ENCODE measurements at places on chromosomes 3 and 15. TPM values are rescaled to one million over a fixed set of nuclear protein-coding genes. Genes with fewer than 3 reads are reported as not detected.

The NLGN1 gene
- total RNA-seq, result 3.4 TPM

DNA sequence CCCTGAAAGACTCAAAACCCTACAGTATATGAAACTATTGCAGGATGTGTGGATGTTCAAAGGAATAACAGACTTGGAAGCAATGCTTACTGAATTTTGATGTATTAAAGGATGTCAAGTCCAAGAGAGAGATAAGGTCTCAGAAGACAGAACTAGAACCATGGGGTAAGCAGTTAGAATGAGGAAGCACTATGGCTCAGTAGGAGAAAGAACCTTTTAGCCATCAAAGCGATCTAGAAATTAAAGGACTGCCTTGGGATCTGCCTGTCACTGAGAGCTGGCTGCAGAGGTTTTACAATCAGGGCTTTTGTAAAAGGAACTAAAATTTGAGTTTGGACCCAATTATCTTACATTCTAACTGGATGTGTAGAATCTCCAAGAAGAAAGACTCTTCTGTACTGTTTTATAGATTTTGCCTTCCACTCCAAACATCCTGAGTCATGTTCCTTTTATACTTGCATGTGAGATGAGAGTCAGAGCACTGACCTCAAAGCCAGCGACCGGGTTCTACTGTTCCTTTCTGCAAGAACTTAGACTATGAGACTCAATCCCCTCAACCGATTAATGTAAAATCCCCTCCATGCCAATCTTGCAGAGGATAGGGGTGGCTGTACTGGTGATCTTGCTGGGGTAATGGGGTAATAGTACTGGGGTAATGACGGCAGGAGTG, 412.3 kb upstream of the TPRG1 start:
- DNase-seq, result no peak

DNA sequence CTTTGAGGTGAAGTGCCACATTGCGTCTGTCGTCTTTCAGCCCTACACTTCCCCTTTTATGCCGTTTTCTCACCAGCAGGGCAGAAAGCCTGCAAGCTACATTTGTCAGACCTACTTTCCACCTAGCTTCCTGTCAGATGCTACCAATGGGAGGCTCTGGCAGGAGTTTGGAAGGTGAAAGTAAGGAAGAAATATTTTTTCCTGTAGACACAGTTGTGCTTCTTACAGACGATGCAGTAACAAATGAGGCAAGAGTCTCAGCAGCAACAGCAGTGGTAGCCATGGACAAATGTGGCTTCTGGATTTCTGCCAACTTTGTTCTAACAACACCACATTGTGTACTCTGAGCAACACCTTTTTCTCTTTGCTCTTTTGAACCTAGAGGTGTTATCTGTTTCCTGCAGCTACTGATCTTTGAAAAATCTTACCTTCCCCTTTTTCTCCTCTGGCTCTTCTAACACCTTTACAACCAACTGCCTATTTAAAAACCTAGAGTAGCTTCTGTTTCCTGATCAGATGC, 70.6 kb upstream of the STT3B start:
- peak; percentile 62 for DNase-seq

GRCh38 chr15:89761009-89761831, 10.2 kb upstream of the MESP1 start:
- DNase-seq, result no peak

GRCh38 chr3:59762941-59763340, 713.1 kb upstream of the CFAP20DC start:
- DNase-seq, result no peak

GRCh38 chr15:85749261-85750151, 45.2 kb downstream of the KLHL25 start:
- peak; percentile 54 for DNase-seq

All from endodermal cell (in vitro differentiated cells).